NCI-H69 (cell line): ENCODE measurements at places on chromosomes 6 and 20.

DNA sequence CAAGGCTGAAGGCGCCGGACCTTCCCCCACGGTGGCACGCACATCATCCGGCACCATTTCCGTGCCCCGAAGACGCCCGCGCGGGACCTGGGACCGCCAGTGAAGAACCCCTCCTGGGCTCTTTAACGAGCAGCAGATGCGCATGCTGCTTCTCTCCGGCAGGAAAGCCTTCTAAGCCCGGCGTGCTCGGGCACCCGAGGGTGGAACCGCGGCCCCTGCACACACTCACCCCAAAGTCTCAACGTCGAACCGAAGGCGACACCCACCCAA, 240 bp downstream of the FOXQ1 start:
- DNase-seq, result peak; percentile 32

DNA sequence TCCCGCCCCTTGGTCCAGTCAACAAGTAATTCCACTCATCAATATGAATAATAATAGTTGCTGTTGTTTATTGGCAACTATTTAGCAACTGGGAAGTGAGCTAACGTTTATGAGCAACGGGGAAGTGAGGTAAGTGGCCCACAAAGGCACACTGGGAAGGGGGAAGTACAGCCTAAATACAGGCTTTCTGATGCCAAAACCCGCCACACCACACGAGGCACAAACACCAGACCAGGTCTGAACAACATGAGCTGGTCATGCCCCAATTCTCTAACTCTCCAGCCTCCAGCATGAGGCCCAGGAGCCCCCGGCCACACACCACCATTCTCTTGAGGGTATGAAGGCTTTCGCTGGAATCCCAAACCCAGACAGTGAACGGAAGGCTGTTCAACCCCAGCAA, 50.8 kb downstream of the PREX1 start:
- no peak for DNase-seq

DNA sequence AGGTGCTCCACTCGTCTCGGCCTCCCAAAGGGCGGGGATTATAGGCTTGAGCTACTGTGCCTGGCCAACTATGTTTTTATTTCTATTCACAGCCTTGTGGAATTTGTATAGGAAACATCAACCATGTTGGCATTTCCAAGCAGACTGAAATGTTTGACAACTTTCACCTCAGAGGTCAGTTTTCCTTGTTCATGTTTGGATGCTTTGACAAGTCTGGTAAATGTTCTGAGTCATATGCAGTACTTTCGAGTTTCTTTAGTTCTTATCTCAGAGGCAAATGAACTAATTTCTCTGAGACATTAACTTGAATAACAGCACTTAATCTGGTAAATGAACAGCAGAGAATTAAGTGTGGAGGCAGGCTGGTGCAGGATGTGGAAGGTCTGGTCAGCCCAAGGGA, 373.4 kb upstream of the SYNCRIP start:
- no peak for DNase-seq

- DNase-seq, result peak; percentile 91
These were observed 91.8 kb upstream of the NHSL1 start for GRCh38 chr6:138590796-138591709.

GRCh38 chr6:17237246-17237645, 43.9 kb upstream of the RBM24 start:
- DNase-seq, result no peak

- peak; percentile 23 for DNase-seq
These were observed 525 bp upstream of the MAK start for GRCh38 chr6:10838794-10839333.

- DNase-seq, result no peak
These were observed 47.4 kb downstream of the TPD52L1 start for GRCh38 chr6:125200941-125201340.

GRCh38 chr6:136656121-136656520, 105.9 kb upstream of the MAP7 start:
- DNase-seq, result no peak

GRCh38 chr20:12528591-12529041, 480.2 kb upstream of the SPTLC3 start:
- peak; percentile 51 for DNase-seq

DNA sequence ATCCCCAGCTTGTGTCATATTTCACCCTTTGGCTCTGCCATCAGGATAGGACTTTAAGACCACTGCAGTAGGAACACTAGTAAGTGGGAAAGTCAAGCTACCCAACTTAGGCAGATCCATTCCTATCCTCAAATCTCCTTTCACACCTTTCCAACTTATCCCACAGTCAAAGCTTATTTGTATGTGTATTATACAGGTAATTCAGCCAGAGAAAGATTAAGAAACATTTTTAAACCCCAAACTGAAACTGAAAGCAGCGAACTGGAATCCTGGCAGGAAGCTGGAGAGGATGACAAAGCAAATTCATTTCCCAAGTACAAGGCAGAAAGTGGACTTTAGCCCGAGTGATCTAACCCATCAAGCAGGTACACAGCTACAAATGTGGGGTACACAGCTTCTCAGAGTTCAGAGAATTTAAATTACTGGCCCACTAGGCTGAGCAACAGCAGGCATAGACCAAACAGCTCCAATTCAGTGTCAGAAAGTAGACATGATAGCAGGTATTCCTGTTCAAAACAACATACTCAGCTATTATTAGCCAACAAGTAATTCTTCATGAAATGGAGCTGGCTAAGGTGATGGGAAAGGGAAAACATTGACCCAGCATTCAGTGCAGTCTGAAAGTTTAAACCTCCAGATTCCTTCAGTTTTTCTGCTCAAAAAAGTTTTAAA, 39.1 kb downstream of the ILRUN start:
- peak; percentile 69 for DNase-seq

GRCh38 chr6:24606200-24606930, 39.6 kb downstream of the KIAA0319 start:
- no peak for DNase-seq

- peak; percentile 66 for DNase-seq
These were observed 21.2 kb upstream of the ABT1 start for GRCh38 chr6:26575494-26575939.

- no peak for DNase-seq
These were observed 5.4 kb downstream of the CTNNBL1 start for GRCh38 chr20:37699202-37699601.

GRCh38 chr6:139308936-139309603, 17.3 kb upstream of the TXLNB start:
- no peak for DNase-seq

GRCh38 chr6:35706468-35706867, 17.8 kb upstream of the FKBP5 start:
- DNase-seq, result no peak

DNA sequence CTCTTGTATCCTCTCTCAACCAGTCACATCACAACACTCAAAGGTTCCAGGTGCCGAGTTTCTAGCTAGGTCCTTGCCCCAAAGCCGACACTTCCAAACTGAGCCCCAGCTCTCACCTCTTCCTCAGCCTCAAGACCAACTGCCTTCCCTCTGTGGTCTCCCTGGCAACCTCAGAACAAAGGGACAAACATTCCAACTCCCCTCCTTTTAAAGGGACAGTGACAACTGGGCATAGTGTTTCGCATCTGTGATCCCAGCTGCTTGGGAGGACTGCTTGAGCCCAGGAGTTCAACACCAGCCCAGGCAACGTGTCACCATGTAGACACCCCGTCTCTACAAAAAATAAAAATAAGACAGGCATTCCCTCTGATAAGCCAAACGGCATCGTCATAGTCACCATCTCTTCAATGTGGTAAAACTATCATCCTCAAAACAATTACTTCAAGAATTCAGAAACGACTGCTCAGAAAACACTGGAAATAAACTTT, 11.3 kb downstream of the DIDO1 start:
- peak; percentile 65 for DNase-seq

GRCh38 chr6:73679009-73679408, 17.0 kb upstream of the CD109 start:
- no peak for DNase-seq

GRCh38 chr20:12016291-12016690, 98.6 kb downstream of the BTBD3 start:
- peak; percentile 16 for DNase-seq

- DNase-seq, result no peak
These were observed 69.6 kb downstream of the AFG1L start for GRCh38 chr6:108364470-108364869.

- peak; percentile 18 for DNase-seq
These were observed 42.1 kb downstream of the LYRM2 start for GRCh38 chr6:89596484-89596883.

GRCh38 chr6:6491761-6492160, 96.8 kb upstream of the LY86 start:
- DNase-seq, result no peak

DNA sequence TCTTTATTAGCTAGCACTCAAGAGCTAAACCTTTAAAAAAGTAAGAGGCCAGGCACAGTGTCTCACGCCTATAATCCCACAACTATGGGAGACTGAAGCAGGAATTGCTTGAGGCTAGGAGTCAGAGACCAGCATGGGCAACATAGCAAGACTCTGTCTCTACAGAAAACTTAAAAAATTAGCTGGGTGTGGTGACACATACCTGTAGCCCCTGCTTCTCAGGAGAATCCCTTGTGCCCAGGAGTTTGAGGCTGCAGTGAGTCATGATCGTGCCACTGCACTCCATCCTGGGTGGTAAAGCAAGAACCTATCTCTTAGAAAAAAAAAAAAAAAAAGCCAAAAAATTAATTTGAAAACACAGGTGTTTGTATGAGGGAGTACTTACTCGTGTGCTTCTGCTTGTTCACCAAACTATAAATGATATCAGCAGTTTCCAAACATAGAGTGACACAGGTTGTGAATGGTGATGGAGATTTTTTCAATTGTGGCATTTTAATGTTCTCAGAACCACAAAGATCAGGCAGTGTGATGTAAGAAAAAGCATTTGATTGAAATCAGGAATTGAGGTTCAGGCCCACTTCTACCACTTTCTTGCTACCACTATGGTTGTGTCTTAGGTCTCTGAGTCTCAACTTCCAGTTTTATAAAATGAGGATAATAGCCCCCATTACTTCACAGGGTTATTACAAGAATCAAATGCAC, 104.9 kb downstream of the FOXO3 start:
- DNase-seq, result no peak

GRCh38 chr6:163532526-163533078, 118.1 kb downstream of the QKI start:
- DNase-seq, result no peak

GRCh38 chr6:126293891-126294524, 45.9 kb upstream of the CENPW start:
- peak; percentile 34 for DNase-seq

- no peak for DNase-seq
These were observed 22.1 kb downstream of the CST4 start for GRCh38 chr20:23666698-23667097.

DNA sequence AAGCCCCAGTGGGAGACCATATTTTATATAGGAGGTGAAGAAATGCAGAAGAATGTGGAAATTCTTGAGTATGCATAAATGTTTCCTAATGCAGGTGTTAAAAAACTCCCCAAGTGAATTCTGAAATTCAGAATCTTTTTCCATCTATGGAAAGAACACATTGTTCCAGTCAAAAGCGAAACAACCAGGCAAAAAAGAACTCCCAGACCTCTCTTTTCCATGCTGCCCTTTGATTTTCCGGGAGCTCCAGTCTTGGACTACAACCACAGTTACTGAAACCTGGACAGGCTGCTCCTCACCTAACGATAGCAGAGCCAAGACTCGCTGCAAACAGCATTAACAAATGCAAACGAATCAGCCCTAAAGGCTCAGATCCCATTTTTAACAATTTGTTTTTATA, 108.7 kb upstream of the CNKSR3 start:
- peak; percentile 77 for DNase-seq

GRCh38 chr6:114651611-114652010, 308.8 kb upstream of the HS3ST5 start:
- DNase-seq, result no peak

- no peak for DNase-seq
These were observed 100.8 kb upstream of the SLC35B3 start for GRCh38 chr6:8536122-8536521.

DNA sequence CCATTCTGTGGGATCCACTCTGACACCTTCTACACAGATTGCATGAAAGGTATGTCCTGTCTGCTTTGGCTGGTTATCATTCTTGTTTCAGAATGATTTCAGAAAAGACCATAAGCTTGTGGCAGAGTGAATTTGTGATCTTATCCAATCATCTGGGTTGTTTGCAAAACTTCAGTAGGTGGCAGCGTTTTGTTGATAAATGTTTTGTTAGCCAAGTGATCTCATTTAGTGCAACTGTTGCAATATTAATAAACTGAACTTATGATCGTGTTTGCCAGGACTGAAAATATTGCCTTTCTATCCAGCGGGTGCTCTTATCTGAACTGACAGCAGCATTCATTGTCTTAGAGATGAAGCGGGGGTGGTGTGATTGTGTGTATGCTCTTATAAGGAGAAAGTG, 613.2 kb upstream of the NOX3 start:
- peak; percentile 27 for DNase-seq

DNA sequence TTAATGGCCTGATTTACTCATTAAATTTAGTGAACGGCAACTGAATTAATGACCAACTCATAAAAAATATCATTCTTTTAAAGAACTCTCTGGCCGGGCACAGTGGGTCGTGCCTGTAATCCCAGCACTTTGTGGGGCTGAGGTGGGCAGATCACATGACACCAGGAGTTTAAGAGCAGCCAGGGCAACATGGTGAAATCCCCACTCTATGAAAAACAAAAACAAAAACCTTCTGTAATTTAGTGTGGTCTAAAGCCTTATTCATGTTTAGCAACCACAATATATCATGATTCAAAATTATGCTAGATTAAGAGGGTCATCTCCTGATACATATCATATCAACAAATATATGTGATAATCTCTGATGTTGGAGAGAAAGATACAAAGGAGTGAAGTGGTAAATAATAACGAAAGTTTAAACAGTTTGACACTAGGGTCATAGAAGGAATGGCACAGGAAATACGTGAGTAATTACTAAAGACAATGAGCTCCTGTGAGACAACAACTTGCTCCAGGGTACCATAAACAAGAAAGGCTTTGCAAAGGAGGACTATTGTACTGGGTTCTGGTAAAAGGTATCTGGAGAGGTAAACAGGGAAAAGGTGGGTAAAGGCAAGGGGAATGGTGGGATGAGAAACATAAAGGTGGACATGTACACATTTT, 5.7 kb downstream of the ELOVL4 start:
- DNase-seq, result no peak

GRCh38 chr6:138188278-138188941, 26.7 kb downstream of the ARFGEF3 start:
- DNase-seq, result peak; percentile 76

- DNase-seq, result no peak
These were observed 17.2 kb upstream of the MYT1 start for GRCh38 chr20:64146936-64147477.

DNA sequence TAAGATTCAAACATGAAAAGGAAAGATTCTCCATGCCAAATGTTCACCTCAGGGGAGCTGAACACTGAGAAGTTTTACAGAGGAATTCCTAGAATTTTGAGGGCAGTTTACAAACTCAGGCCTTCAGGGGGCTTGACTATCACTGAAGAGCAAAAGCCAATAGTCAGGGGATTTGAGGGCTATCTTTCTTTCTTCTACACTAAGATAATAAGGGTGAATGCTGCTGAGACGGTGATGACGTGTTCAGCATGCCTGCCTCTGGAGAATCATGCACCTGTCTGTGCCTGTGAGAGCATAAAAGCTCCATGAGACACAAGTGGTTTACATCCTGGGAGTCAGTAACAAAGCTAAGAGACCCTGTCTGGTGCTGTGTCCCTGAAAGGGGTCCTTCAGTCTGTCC, 1085.6 kb downstream of the KIF16B start:
- DNase-seq, result no peak
